ENCODE measurements at places on chromosomes 5 and 9.

DNA sequence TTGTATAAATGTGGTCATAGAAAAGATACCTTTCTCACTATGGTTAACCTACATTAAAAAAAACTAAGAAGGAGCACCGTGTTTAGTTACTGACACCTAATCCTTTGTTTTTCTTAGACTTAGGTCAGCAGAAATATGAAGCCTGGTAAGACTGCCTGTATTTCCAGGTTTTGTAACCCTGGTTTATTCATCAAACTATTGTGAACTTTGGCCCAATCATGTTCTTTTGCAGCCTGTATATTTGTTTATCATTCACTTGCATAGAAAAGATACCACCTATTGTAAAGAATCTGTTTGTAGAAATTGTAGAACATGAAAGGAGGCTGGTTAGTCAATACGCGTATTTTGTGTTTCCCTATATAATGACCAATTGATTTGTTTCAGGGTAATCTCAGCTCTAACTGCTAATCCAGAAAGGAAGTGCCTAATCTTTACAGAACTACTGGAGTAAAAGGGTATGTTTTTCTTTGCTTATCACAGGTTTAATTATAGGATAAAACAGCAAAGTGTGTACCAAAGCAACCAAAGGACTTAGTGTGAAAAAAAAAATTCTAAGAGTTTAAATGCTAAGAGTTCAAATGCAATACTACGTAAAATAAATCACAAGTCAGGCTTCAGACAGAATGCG lies 103.6 kb downstream of the LURAP1L start:
- DNase-seq = no peak

DNA sequence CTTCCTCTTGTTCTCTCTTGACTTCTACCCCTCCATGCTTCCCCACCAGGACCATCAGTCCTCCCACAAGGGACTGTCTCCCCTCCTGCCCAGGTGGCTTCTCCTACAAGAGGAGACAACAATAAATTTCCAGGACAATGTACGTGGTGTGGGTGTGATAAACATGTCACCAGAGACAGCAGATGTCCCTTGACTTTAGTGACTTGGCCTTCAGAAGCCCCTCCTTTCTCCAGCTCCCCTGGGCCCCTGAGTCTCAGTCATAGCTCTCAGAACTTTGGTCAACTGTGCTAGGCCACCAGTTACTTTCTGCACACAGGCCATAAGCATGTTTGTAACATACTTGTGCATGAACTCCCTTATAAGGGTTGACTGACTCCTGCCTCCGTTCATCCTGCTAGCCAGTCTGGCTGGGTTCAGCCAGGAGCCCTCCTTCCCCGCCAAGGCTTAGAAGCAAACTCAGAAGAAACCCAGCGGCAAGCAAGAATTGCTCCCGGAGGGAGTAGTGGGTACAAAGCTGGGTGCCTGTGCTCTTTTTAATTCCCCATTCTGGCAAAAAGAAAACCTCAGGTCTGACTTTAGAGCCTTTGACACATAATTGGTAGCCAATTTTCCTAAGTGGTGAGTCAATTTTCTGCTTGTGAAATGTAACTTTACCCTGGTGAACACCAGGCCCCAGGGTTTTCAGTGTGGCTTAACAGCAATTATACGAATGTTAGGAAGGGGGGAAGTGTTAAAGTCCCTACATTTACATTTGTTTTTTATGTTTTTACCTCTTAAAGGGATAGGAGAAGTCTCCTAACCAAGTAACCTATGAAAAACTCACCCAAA lies 49.2 kb downstream of the EBF1 start:
- DNase-seq = no peak

DNA sequence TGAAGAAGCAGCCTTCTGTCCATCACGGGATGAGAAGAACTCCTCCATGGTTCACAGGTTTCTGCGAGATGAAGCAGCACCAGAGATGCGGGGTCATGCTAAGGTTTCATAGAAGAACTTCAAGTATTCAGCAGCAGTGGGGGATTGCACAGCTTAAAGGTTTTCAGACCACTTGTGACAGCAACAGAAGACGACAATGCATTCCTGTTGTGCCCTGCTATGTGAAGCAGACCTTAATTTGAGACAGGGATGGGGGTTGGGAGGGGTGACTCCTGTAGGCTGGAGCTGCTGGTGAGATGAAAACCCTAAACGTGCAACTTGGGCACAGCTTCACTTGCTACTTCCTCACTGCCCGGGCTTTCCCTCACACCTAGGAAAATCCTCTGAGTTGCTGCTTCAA lies 256.0 kb downstream of the SLIT3 start:
- DNase-seq = no peak

- no peak for DNase-seq
Observed at GRCh38 chr5:59917121-59917520, 23.6 kb upstream of the PDE4D start.

GRCh38 chr9:115597330-115597895 lies 479.5 kb upstream of the TNC start:
- no peak for DNase-seq

DNA sequence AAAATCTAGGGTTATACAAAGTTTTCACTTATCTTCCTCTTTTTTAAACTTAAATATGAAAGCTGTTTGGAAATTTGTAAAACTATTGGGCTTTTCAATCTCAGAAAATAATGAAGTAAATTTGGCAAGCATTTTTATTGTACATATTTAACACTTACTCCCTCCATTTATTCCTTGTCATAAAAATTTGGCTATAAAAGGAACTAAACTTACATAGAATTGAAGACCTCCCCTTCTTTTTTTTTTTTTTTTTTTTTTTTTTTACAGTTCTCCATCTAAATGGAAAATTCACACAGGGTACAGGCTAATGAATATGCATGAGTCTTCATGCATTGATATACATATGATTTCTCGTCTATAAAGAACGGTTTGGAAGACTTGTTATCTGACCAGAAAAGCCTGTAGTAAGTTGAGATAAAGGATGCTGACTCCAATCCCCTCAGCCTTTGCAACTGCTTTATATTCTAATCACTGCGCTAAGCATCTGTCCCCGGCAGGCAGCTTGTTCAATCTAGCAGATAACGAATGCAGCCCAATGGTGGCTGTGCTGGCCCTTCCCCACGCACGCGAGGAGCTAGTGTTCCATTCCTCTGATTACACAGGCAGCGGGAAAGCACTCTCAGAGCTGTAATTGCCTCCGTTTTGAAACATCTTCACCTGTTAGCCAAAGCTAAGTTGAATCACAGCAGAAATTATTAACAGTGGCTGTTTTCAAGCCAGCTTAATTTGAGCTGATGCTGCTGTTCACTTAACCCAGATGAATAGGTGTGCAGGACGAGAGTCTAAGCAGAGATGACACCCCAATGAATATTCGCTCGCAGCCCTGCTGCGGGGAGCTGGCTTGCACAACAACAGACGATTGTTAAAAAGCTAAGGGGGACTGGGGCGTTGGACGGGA lies 453.8 kb upstream of the ZNF608 start:
- DNase-seq = no peak

- DNase-seq = no peak
Observed at GRCh38 chr9:68869022-68869421, 144.9 kb downstream of the PRKACG start.

DNA sequence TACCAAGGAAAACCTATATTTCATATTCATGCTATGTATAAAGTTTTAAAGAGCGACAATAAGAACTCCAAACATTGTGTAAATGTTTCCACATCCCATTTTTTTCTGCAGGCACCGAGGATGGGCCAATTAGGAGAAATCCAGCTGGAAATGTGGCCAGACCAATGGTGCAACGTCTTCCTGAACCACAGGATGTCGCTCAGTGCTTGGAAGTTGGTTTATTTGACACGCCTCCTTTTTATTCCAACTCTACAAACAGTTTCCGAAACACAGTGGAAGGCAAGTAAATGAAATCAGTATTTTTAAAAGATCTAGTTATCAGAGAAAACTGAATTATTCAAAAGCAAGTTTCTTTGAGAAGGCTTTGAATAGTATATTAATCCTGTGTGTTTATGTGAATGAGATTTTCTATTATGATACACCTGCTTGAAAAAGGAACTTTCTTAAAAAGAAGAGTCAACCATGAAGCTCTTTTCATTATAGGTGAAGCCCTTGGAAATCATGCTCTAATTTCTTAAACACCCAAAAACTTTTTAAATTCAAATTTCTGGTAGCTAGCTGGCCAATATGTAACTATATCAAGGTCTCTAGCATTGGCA lies 9.1 kb downstream of the TYRP1 start:
- DNase-seq = no peak

- no peak for DNase-seq
Observed at GRCh38 chr5:115807654-115808052, 8.8 kb downstream of the CDO1 start.

DNA sequence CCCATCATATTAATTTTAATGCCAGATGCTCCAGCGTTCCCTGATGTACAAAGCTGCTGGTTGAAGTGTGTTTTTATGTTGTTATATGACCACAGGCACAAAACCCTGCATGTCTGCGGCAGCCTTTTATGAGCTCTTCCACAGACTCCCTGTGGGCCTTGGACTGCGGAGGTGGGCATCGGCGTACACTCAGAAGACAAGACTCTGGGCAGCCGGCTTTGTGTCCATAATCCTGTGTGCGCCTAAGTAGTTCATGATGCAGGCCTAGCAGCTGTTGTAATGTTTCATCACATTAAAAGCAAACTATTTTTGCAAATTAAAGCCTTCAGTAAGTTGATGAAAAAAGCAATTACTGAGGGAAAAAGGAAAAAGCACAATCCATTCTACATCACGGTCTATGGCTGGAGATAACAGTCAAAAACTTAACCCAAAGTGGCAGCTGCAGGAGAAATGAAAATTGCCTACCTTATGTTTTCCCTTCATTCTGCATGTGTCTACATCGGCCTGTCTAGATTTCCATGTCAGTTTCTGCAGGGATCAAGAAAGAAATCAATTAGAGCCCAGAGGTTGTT lies 78.8 kb downstream of the SEMA6A start:
- DNase-seq = no peak

- DNase-seq = no peak
Observed at GRCh38 chr5:153486771-153487170, 3.7 kb upstream of the GRIA1 start.

DNA sequence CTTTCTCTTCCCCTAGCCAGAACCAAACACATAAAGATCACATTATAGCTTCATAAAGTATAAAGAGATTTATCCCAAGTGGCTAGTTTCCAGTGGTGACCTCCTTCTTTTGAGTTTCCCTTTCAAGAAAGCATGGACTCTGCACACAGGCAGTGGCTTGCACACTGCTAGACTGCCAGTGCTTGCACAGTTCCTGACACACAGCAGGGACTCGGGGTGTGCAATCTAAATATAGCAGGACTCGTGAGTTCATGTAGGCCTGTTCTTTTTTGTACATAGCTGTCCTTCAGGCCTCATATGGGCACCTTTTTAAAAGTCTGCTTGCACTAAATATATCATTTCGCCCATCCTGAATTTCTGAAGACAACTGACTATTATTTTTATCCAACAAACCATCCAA lies 308.6 kb downstream of the FBXL7 start:
- no peak for DNase-seq

- DNase-seq = no peak
Observed at GRCh38 chr5:96297290-96297689, 135.8 kb downstream of the PCSK1 start.

DNA sequence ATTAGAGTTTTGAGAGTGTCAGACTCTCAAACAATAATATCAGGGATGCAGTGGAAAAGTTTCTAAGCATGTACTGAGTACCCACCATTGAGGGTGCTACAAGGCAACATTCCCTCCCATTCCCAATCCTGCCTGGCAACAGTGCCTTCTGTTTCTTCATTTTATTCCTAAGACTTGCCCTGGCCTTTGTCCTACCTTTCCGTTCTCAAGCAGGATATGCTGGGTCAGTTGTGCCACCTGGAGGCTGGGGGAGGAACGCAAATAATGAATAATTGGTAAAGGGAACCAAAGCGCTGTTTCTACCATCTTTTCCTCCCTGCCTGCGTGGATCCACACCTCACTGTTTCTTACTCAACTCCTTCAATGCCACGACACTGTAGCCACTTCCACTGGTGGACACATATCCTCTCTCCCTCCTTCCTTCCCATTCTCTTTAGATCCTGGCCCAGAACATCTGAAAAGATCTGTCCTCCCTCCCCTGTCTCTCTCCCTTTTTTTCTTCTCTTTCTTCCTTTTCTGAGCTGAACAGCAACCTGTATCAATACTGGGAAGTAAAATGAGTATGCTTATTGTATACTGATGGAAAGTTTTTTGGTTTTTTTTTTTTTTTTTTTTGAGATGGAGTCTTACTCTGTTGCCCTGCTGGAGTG lies 149.5 kb downstream of the C9orf152 start:
- DNase-seq = no peak

DNA sequence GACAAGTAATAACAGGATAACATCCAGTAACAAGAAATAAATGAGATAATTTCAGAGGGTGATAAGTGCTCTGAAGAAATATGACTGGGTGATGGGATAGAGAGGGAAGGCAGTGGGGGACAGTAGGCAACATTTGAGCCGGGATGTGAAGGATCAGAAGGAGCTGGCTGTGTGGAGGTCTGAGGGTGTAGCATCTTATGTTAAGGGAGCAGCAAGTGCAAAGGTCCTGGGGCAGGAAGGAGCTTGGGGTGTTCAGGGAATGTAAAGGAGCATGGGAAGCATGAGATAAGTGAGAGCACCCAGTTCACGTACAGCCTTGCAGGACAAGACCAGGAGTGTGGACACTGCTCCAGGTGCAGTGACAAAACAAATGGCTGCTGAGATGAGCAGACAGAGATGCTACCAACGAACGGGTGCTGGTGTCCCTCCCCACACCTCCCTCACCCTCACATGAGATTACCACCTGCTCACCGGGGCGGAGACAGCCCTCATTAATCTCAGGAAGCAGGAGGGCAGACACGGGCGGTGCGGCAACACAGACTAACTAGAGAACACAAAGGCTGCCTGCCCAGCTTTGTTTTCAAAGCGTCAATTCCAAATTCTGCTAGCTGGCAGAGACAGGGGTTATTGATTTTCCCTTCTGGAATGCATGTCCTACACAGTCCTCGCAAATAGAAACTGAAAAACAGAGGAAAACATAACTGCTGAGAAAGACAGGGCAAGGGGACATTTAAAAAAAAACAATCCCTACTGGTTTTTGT lies 298.1 kb upstream of the PANK3 start:
- DNase-seq = no peak

DNA sequence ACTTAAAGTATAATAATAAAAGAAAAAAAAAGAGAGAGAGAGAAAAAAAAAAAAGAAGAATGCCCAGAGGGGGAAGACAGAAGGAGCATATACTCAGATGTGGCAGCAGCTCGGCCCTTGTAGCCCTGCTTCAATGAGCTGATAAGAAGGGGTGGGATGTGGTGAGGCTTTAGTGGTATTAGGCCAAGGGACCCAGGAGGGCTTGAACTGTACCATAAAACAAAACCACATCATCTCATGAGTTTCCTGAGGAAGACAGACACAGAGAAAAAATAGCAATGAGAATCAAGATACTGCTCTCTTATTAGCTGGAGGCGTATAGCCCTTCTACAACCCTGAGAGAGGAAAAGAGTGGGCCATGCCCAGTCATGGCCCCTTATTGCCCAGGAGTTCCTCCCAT lies 72.8 kb downstream of the SLC1A1 start:
- no peak for DNase-seq

GRCh38 chr9:36245906-36246305 lies 12.3 kb downstream of the GNE start:
- no peak for DNase-seq

GRCh38 chr9:76534026-76534425 lies 75.0 kb downstream of the GCNT1 start:
- DNase-seq = no peak
